ENCODE measurements at places on chromosomes 1 and 21.

DNA sequence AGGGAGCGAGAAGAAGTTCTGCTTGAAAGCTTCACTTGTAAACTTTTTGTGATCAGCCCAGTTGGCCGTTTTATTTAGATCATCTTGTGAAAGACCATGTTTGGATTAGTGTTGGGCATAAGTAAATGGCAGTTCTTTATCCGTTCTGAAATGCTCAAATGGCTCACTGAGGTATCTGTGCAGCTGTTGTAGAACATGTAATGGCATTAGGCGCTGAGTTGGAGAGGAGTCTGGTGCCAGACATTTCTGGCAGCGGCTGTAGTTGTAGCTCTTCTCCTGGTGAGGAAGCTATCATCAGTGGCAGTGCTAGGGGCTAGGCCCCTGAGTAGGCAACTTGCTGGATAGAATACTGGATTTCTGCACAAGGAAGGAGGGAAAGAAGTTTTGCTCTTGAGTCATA, 321.6 kb downstream of the LMO4 start:
- no peak for DNase-seq

DNA sequence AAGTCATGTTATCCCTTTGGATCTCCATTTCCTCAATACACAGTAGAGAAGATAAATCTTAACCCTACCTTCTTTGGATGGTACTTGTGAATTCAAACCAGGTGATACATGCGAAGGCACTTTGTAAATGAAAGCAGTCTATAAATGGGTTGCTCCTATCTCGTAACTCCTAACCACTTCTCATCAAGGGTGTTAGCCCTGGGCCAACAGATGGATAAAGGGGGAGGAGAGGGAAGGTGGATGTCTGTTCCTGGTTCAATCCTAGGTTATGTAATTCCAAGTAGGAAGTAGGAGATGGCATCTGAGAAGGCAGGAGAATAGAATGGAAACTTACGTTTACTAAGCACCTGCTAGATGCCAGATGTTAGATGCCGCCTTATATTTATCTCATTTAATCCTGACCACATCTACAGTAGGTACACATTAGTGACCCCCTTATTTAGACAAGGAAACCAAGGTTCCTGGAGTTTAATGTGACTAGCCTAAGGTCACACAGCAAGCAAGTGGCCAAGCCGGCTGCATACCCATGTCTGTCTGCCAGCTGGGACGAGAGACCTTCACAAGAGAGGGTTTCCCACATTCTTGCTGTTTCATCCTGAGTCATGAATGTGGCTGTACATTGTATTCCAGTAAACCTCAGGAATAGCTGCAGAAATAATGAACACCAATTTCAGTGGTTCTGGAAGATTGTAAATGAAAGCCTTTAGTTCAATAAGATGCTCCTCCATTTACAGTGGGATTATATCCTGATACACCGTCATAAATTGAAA, 47.7 kb downstream of the ELAVL4 start:
- no peak for DNase-seq

GRCh38 chr1:82152356-82153271, 351.9 kb downstream of the ADGRL2 start:
- DNase-seq, result no peak

DNA sequence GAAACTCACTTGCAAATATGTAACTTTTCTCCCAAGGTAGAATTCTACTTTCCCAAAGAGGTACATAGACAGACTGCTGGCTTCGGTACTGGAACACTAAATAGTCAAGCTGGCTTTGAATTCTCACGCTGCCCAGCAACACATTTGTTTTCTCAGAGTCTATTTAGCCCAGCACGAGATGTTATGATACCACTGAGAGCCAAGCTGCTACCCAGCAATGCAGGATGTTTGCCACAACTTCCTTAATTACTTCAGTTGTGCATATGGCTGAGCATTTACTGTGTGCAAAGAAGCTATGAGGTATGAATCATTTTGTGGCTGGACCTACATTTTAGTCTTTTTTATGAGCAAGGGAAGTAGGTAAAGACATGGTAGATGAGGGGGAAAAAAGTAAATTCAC, 793.2 kb downstream of the PLA2G4A start:
- no peak for DNase-seq

- no peak for DNase-seq
Observed at GRCh38 chr1:1324084-1324523, 356 bp downstream of the INTS11 start.

- DNase-seq, result peak; percentile 63
Observed at GRCh38 chr1:108646648-108647269, 14.1 kb downstream of the HENMT1 start.

DNA sequence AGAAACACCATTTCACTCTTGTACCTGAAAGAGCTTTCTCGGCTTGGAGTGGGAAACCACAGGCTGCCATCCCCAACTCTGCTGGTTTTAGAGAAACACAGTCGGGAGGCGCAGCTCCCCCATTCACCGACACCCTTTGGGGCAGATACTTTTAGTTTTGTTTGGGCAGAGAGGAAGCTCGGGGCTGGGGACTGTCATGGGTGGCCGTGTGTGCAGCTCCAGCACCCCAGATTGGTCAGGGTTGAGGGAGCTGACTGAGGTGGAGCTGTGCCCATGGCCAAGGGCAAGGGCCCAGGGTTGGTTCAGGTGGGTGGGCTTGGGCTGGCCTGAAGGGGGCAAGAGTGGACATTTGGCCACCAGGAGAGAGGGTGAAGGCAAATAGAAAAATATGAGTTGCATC, 163.1 kb downstream of the DYRK1A start:
- no peak for DNase-seq

DNA sequence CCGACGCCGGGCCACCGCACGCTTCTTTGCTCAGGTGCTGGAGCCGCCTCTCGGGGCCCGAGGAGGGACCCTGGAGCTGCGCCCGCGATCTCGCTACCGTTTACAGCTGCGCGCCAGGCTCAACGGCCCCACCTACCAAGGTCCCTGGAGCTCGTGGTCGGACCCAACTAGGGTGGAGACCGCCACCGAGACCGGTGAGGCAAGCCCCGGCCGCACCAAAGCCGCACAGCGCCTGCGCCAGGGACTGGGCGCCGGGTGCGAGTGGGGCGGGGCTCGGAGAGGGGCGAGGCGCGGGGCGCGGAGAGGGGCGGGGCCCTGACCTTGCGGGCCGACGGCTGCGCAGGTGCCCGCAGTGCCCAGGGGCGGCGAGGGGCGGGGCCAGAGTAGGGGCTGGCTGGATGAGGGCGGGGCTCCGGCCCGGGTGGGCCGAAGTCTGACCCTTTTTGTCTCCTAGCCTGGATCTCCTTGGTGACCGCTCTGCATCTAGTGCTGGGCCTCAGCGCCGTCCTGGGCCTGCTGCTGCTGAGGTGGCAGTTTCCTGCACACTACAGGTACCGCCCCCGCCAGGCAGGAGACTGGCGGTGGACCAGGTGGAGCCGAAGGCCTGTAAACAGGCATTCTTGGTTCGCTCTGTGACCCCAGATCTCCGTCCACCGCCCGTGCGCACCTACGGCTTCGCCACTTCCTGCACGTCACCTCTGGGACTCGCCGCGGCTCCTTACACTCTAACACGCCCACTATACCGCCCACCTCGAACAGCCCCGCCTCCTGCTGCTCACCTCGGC, 9.8 kb upstream of the CDC20 start:
- DNase-seq, result no peak
